Lower leg skin (tissue), 4 donors: ENCODE measurements at places on chromosomes 12 and 14. TPM values are rescaled to one million over a fixed set of nuclear protein-coding genes. Genes with fewer than 3 reads are reported as not detected.

DNA sequence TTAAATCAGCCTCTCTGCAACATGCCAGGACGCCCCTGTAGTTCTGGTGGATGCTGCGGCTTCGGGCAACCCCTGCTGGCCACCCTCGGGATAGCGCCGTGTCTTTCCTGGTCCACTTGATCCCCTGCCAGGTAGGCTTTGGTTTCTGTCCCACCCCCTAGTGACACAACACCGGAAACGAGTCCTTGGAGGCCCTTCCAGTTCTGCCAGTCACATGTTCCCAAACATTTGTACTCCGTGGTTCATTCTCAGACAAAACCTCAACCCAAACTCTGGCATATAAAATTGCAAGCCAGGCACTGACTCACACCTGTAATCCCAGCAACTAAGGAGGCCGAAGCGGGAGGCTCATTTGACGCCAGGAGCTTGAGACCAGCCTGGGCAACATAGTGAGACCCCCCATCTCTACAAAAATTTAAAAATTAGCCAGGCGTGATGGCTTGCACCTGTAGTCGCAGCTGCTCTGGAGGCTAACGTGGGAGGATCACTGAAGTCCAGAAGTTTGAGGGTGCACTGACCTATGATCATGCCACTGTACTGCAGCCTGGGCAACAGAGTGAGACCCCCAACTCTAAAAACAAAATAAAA, 37.0 kb downstream of the RASAL1 start:
- peak; percentile 83 for DNase-seq

DNA sequence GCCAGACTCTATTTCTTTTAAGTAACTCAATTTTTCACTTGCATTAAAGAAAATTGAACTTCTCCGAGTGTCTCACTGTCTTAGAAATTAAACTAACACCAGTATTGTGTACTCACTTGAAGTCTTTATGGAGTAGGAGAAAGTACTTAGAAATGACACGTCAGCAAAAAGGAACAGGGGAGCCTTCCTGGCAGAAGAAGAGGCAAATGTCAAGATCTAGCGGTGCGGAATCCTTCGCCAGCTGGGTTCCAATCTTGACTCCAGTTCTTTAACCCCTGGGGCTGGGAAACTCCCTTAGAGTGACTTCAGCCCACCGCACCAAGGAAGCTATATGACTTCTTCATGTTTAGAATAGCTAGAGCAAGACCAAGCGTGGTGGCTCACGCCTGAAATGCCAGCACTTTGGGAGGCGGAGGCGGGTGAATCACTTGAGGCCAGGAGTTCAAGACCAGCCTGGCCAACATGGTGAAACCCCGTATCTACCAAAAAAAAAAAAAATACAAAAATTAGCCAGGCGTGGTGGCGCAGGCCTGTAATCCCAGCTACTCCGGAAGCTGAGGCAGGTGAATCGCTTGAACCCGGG, 34.4 kb downstream of the WBP11 start:
- peak; percentile 87 for DNase-seq

DNA sequence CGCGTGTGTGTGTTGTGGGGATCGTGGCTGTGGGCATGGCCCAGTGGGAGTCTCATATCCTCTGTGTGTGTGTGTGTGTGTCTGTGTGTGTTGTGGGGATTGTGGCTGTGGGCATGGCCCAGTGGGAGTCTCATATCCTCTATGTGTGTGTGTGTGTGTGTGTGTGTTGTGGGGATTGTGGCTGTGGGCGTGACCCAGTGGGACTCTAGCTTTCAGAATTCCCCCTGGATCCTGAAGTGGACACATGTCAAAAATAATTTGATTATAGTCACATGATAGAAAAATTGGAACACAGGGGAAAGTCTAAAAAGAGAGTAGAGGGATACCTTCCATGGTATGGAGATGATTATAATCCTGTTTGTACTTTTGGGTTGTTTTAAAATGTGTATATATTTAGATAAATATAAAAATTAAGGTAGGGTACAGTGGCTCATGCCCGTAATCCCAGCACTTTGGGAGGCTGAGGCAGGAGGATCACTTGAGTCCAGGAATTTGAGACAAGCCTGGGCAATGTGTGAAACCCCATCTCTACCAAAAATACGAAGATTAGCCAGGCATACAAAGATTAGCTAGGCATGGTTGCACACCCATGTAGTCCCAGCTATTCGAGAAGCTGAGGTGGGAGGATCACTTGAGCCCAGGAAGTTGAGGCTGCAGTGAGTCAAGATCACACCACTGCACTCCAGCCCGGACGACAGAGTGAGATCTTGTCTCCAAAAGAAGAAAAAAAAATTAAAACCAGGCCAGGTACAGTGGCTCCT, 11.0 kb downstream of the PAPLN start:
- no peak for DNase-seq

- DNase-seq, result no peak
These were observed 19.8 kb downstream of the PPM1H start for GRCh38 chr12:62915204-62915529.

NR4A1 gene
- total RNA-seq, result 92.5 TPM

P2RX2 gene
- not detected for total RNA-seq

BIN2 gene
- 0.38 TPM for total RNA-seq

TAS2R30 gene
- 1.8 TPM for total RNA-seq

CAPZA3 gene
- not detected for total RNA-seq
